Stimulated activated CD4-positive, alpha-beta T cell treated with anti-CD3 and anti-CD28 coated beads, Interleukin-1b, Interleukin-23, amount 100 ng/mL, for 1 hour (primary cell): ENCODE measurements at places on chromosomes 12 and 14.

GRCh38 chr14:103501921-103502669, 20.5 kb downstream of the CKB start:
- DNase-seq: no peak

- DNase-seq: no peak
Measured at GRCh38 chr14:91898372-91898771, 31.0 kb upstream of the TC2N start.

- no peak for DNase-seq
Measured at GRCh38 chr12:50302686-50303085, 19.4 kb upstream of the LIMA1 start.

DNA sequence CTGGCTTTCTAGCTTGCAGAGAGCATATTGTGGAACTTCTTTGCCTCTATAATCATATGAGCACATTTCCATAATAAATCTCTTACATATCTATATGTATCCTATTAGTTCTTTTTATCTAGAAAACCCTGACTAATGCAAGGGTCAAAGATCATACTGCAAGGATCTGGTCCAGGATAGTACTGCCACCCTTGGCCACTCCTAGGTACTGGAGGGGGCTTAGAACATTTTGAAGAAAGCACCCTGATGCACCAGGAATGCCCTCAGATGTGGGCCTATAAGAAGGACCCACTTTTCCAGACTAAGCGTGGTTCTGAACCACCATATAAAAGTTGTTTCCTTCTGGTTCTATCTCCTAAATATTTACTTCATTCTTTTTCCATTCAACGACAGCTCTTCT, 14.6 kb downstream of the ATXN7L3B start:
- no peak for DNase-seq

DNA sequence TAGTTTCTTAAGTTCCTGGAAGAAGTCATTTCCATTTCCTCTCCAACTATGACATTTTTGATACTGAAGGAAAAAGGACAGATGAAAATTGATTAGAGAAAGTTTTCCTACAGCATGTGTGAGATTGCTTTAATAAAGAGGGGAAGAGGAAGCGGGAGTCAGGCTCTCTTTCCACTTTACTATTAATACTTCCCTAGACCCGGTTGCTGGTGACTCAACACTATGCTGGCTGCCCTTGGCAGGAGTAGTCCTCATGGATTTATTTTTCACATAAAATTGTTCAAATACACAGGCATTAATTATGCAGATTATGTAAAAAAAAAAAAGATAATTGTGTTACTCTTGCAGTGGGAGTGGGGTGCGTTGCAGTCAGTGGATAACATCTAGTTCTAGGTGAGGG, 293.4 kb downstream of the EGLN3 start:
- DNase-seq: no peak

DNA sequence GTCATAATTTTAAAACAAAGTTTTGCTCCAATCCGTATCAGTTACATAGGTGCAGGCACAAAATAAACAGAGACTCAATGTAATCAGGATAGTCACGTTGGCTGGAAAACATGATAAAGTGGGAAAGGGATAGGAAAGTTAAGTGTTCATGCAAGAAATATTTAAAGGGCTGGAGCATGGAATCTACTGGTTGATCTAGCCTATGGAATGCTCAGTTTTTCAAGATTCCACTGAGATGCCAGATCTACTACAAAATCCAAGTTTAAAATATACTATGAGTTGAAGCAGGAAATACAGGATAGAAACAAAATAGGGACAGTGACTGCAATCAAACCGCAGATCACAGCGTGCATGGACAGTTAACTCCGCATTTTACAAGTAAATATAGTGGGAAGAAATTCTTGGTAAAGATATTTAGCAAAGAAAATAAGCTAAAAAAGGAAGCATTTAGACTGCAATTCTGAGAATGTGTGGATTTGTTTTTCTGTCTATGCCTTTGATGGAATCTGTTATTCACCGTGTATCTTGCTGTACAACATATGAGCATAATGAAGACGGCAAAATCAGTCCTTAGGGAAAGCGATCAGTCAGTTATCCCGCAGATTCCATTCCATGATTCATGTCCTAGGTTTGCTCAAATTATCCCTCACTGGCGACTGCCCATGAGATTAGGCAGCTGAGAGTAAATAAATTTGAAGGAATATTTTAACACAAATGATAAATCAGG, 1044.3 kb downstream of the FLRT2 start:
- no peak for DNase-seq

- no peak for DNase-seq
Measured at GRCh38 chr12:54004841-54005530, 3.8 kb upstream of the HOXC8 start.

DNA sequence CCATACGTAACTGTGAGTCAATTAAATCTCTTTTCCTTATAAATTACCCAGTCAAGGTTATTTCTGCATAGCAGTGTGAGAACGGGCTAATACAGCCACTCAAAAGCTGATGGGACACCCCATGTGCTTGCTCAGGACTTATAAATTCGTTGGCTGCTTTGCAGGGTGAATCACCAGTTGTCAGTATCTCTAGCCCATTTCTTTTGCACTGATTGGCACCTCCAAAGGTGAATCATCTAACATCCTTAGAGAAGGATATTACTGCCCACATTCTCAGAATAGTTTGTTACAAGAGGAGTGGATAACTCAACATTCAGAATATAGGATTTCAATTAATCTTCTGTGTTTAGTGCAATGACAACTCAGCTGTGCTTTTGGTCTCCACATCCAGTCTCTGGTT, 601.5 kb downstream of the KCNH5 start:
- DNase-seq: no peak

DNA sequence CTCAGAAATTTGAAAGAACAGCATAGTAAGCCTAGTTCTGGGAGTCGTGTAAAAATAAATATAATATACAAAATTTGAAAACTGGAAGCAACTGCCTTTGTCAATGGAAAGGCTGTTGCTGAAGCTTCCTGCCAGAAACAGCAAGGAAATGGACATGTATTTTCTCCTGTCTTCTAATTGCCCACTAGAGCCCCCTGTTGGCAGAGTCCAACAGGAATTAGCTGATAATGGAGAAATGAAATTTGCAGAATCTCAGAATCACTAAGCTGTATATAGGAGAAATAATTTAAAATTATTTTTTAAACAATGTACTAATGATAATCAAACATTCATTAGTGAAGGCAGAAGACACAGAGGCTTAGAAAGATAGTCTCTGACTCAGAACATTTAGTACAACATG, 414.8 kb downstream of the SLC6A15 start:
- DNase-seq: no peak

DNA sequence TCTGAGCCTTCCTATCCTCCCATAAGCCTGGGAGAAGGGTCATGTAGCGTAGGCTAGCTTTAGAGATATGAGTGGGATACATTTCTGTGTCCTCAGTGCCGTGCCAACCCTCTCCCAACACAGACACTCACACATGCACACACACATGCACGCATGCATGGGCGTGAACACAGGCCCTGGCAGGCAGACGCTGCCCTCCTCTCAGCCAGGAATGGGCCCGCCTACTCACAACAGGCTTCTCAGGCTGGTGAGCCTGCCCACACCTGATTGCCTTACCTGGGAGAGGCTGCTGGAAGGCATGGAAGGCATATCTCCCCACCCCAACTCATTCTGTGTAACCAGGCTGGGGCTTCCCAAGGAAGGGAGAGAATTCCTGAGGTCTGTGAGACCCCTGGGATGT, 12.8 kb upstream of the ACVR1B start:
- no peak for DNase-seq

GRCh38 chr12:14854586-14855183, 11.4 kb upstream of the ART4 start:
- no peak for DNase-seq

- DNase-seq: no peak
Measured at GRCh38 chr12:116441292-116441691, 117.9 kb upstream of the MAP1LC3B2 start.

DNA sequence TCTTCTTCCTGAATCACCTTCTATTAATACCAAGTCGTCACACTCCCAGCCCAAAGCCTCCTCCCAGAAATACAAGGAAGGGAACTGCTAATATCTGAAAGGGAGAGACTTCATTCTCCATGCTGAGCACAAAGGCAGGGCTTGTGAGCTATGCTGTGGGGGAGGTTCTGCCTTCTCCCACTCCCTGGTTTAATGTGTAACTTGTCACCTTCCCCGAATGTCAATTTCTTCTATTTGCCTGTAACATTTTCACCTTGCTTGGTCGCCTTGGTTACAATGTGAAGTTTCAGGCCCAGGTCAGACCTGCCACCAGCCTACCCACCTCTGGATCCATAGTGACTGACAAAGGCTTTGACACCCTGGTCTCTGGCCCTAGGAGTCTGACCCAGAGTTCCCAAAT, 82.0 kb upstream of the ESRRB start:
- no peak for DNase-seq

GRCh38 chr14:77076113-77076631, 21.9 kb upstream of the CIPC start:
- no peak for DNase-seq

GRCh38 chr14:103727313-103727980, 11.8 kb downstream of the ZFYVE21 start:
- no peak for DNase-seq

GRCh38 chr12:66287275-66287674, 15.0 kb upstream of the HELB start:
- DNase-seq: no peak
